Activated naive CD4-positive, alpha-beta T cell treated with Interleukin-2 at 50 U/mL for 16 hours (primary cell): ENCODE measurements at places on chromosomes 12 and 14.

- no peak for DNase-seq
These were observed 165.6 kb downstream of the SUDS3 start for GRCh38 chr12:118541934-118542333.

DNA sequence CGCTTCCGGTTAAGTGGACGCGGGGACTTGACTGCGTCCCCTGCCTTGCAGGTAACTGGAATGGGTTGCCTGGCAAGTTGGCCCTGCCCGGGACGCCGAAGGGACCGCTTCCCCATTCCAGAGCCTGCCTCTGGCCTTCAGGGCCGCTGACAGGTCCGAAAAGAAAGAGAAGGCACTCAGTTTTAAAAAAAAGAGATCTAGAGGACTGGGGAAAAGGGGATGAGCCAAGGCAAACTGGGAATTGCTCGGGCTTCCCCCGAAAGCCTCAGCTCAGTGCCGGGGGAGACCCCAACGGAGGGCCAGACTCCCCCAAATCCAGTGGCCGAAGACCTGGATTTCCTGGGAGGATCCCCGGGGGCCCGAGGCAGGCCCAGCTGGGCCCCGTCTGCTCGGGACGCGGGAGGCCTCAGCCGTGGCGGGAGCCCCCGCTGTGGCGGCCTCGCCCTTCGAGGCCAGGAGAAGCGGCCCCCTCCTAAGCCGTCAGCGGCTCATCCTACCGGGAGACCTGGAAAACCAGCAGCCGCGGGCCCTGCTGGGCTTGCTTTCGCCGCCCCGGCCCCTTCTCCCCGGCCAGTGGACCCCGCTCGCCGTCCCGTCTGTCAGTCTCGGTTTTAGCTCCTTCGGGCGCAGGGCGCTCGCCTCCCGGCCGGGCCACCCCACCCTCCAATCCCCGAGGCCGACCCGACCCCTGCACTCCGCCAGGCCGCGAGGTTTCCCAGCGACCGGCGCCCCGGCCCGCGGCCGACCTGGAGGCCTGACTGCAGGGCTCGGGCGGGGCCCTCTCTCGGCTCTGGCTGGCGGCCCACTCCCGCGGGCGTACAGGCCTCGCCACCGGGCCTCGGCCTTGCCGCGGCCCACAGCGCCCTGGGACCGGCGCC is 12.5 kb downstream of the OTX2 start:
- no peak for DNase-seq

GRCh38 chr14:51318813-51319597 is 79.0 kb downstream of the TMX1 start:
- no peak for DNase-seq

DNA sequence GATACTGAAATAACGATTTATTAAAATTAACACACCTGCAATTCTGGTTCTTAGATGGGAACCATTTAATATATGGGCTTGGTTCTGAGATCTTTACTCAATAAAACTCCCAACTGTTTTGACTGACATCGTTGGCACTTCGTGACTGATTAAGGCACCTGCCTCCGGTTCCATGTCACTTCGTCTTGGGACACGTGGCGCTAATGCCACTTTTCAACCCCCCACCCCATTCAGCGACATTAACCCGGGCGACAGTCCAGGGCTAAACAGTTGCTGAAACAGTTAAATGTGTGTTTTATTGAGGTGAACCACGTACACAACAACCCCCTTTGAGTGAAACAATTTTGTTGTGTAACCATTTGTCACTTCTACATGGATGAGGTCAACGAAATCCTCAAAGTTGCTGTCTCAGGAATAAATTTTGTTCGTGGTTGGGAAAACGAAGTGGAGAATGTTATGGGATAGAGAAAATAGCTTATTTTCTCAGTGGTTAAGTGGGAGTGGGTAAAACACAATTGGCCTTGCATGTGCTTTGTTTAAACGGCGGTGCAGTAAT is 9.9 kb upstream of the SLC38A2 start:
- no peak for DNase-seq

DNA sequence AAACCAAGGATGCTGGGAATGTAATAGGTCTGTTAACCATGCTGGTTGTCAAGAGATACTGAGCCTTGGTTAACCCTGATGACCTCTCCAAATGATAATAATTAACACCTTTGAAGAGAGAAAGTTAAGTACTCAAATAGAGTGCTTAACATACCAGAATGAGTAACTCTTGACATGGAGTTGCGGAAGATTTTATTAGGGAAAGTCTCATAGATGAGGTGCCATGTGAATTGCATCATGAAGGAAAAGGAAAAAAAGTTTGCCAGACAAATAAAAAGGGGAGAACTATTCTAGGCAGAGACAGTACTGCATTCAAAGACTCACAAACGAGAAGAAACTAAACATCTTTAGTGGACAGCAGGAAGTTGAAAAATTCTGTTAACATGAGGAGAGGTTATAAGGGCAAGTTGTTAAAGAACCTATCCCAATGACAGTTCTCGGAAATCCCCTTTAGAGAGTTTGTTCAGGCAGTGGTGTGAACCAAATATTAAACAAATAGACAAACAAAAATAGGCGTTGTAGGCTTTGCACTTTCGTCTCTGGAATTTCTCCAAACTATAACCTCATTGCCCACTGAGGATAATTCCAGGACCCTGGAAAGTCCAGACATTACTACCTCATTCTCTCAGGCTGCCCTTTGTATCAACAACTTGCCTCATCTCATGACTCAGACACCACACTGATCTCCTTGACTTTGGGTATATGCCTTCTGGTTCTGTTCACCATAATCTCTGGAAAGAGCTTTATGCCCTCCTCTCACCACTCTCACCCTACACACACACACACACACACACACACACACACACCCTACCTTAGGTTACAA is 435.0 kb downstream of the GXYLT1 start:
- DNase-seq, result no peak

DNA sequence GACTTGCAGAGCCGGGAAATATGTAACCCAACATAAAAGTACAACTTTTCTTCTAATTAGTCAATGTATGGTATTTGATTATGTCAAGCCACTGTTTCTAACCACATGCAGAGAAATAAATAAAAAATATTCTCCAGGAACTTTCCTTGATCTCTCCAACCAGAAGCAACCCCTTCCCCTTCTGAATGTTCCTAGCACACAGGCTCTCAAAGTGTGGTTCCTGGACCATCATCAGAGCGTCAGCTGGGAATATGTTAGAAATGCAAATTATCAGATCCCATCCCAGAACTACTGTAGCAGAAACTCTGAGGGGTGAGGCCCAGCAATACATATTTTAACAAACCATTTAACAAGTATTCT is 21.0 kb upstream of the ITPR2 start:
- no peak for DNase-seq

GRCh38 chr12:15693228-15693911 is 95.8 kb downstream of the EPS8 start:
- no peak for DNase-seq

DNA sequence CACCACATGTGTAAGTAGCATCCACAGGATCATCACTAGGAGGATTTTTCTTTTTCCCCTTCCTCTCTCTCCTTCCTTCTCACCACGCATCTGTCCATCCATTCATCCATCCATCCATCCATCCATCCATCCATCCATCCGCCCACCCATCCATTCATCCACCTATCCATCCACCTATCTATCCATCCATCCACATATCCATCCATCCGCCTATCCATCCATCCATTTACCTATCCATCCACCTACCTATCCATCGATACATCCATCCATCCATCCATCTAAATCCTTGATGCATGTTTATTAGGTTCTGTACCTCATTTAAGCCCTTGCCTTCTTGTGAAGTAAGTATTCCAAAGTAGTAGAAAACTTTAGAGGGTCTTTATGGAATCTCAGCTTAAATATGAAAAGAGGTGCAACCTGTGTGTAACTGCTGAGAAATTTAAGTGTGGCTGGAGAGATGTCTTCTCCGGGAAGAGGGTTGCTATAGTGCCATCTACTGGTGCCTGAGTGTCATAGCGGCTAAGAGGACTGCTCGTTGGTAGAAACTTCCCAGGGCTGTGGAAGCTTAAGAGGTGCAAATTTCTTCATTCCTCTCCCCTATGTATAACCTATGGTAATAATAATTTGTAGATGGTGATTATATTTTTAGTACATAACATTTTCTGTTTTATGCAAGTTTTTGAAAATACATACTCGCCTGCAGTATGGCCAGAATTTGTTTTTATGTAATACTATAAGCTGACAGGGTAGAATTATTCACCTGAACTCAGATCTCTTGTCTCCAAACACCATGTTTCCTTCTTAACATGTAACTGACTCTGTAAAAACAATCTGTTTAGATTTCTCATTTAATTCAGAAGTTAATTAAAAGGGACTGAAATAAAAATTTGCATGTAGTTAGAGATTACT is 46.0 kb downstream of the MYO1H start:
- DNase-seq, result peak; percentile 30

DNA sequence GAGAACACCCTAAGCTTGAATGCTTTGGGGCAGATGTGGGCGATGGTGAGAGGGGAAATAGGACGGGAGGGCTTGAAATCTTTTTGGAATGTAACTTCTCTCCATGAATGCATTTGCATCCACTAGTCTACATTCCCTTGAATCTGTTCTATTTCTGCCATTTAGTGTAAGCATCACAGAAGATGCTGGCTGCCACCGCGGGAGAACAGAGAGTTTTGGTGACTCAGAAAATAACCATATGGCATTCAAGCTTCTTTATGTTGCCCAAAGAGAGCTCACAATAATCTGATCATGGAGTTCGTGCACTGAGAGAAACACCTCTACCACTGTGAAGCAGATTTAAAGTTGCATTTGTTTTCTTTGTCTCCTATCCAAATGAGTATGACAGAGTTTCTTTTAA is 52.6 kb upstream of the OTX2 start:
- DNase-seq, result no peak

GRCh38 chr12:31105668-31106067 is 32.0 kb downstream of the DDX11 start:
- DNase-seq, result no peak

DNA sequence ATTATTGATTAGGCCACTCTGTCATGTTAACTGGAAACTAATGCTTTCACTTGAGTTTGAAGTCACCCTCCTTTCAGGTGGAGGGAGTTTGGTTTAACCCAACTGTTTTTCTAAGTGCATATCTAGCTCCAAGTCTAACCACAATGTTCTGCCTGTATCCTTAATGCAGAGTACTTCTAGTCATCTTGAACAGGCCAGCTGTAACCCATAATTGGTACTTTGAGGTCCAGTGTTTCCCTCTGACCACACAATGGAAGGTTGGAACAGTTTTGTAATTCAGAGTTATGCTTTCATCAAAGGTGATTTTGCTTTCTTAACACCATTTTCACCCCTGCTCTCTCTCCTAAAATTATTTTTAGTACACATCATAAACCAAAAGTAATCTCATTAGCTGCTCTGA is 237.2 kb upstream of the DCN start:
- no peak for DNase-seq

- DNase-seq, result no peak
These were observed 429.9 kb downstream of the DAD1 start for GRCh38 chr14:22159099-22159498.

DNA sequence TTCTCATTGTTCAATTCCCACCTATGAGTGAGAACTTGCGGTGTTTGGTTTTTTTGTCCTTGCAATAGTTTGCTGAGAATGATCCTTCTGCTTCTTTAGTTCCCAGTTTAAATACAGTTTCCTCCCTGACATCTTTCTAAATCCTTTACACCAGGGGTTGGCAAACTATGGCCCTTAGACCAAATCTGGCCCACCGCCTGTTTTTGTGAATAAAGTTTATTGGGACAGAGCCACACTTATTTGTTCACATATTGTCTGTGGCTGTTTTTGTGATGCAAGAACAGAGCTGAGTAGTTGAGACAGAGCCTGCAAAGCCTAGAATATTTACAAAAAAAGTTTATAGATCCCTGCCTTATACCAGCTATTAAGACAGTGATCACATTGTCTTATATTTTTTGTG is 53.7 kb downstream of the SERPINA10 start:
- no peak for DNase-seq

DNA sequence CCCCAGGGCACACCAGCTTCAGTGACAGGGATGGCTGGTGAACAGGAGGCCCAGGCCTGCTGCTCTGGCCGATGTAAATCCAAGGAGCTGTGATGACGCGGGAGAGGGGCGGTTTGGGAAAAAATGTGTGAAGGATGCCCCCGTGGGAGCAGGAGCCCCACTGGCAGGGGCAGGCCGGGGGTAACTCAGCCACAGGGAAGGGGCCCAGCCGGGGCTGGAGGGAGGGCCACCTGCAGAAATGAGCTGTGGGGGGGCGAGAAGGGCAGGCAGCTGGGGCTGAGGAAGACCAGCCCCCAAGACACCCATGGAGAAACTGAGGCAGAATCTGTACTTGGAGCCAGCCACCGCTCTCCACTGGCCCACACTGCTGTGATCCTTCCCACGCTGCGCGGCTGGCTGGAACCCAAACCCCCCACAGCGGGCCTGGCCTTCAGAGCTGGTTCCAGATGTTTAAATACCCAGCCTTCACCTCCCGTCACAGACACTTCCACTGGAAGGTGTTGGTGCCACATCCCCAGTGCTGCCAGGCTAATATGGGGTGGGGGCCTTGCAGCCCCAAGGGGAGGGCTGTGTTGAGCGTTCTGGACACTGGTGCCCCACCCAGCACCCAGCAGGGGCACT is 28.5 kb upstream of the ANKRD9 start:
- DNase-seq, result no peak

GRCh38 chr14:33184587-33184986 is 245.9 kb downstream of the NPAS3 start:
- DNase-seq, result no peak

- DNase-seq, result peak; percentile 34
These were observed 430 bp downstream of the SLC41A2 start for GRCh38 chr12:104957719-104958000.

DNA sequence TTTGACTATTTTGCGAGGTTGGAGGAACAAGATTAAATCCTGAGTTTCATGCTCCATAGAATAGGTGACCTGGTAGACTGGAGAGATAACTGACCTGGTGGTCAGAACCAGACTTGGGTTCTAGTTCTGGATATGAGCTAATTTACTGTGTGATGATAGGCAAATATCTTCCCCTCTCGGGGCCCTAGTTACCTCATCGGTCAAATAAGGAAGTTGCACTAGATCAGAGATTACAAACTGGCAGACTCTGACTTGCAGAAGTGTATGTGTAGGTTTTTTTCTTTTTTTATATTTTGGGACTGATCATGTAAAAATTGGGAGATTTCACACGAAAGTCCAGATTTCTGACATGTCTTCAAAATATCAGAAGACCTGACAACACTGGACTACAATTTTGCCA is 37.0 kb downstream of the RPH3A start:
- no peak for DNase-seq
